ENCODE measurements at places on chromosomes 12 and 14.

DNA sequence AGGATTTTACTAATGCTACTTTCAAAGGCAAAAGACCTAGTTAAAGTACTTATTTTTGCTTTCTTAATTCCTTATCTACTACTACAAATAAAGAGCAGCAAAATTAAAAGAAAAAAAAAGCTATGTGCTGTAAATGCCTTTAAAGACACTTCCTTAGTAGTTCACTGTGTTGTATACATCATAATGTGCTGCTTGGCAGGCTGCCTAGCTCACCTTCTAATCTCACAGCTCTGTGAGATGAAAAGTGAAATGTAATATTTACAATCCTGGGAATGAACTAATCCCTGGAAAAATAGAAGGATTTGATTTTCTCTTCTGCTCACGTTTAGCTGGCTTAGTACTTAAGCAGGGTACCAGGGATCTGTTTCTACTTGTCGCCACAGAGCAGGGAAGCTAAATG, 184.4 kb upstream of the ALG10B start:
- no peak for DNase-seq

GRCh38 chr14:88256997-88257950, 65.8 kb downstream of the KCNK10 start:
- no peak for DNase-seq

- DNase-seq = no peak
These were observed 5.8 kb downstream of the SLC48A1 start for GRCh38 chr12:47778881-47779280.

DNA sequence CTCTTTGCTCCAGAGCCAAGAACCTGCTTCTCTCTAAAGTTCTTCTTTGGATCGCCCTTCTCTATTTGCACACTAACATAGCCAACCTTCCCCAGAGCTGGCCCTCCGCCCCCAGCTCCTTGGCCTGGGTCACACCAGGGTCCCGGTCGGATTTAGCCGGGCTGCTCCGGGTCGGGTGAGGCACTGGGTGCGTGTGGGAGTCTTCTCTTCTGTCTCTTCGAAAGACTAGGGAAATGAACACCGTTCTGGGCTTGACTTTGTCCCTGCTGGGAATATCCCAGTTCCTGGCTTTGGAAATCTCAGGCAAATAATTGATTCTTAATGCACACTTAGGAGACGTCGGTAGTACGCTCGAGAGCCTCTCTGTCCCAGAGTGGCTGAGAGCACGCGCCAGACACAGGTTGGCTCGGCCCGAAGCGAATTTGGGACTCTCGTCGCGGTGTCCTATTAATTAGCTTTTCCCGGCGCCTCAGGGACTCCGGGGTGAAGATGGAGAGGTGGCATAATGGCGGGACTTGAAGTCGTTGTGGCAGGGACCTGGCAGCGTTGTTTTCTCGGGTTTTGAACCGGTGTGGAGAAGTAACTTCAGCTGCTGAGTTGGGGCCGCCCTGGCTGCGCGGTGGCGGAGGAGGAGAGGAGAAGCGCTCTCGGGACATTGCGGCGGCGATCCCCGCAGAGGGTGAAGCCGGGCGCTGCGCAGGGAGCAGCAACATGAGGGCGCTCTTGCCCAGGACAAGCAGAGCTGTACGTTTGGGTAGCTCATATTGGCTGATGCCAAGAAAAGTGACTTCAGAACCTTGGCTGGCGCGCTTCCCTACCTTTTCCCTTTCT, 7.5 kb downstream of the FOXG1 start:
- DNase-seq = no peak

DNA sequence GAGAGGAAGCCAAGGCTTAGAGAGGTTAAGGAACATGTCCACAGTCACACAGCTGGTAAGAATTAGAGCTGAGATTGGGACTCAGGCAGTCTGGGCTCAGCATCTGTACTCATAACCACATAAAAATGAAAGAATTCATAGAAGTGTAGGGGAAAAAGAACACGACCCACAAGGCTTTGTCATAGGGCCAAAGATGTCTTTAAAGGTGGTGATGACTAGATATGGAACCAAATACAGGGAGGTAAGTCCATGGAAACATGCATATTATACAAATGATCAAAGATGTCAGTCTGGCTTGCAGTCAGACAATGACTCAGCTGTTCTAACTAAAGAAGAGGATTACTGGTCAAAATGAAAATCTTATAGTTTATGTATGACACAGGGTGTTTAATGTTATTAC, 7.2 kb upstream of the SSPN start:
- DNase-seq = no peak

GRCh38 chr12:98807187-98807586, 162.1 kb downstream of the APAF1 start:
- no peak for DNase-seq

GRCh38 chr12:46749322-46749721, 76.5 kb downstream of the SLC38A4 start:
- DNase-seq = no peak

GRCh38 chr14:34502545-34503225, 36.8 kb downstream of the EAPP start:
- DNase-seq = no peak

GRCh38 chr12:8687846-8688601, 9.8 kb upstream of the RIMKLB start:
- peak; percentile 57 for DNase-seq

GRCh38 chr12:11209113-11209512, 22.4 kb upstream of the TAS2R42 start:
- DNase-seq = no peak

GRCh38 chr14:46464341-46464740, 187.2 kb downstream of the RPL10L start:
- DNase-seq = no peak

- DNase-seq = no peak
These were observed 77.5 kb upstream of the ATP2A2 start for GRCh38 chr12:110203546-110203945.

GRCh38 chr12:26212988-26213387, 17.6 kb downstream of the SSPN start:
- DNase-seq = no peak

DNA sequence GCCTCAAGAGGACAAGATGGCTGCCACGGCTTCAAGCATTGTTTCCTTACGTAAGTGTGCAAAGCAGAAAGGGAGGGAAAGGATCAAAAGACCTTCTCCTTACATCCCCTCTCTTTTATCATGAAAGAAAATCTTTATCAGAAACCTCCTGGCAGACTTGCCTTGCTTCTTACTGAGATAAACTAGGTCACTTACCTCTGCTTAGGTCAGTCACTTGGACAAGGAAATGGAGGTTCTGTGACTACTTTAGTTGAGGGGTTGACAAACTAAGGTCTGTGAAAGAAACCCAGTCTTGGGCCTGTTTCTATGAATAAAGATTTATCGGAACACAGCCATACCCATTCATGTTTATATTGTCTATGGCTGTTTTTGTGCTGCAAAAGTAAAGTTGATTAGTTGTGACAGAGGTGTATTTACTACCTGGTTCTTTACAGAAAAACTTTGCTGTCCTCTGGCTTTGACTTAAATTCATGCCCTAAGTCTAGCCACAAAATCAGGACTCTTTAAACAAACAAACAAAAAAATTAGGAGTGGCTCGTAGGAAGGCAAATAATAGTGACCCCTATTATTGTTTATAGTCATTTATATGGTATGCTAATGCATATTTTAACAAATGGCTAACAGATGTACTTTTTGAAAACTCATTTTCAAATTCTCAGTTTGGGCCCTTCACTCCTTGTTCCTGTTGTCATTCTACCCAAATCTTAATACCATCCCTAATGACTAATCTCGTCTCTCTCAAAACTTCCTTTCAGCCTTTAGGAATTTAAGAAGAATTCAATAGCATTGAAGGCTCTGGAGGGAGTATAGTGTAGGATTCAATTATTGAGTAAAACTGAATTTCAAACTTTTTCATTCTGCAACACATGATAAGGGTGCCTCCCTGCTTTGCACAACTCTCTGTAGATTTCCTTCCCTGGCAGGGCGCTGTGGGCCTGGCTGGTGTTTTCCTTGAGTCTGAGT, 42.0 kb upstream of the ATP2B1 start:
- DNase-seq = no peak

GRCh38 chr12:122665349-122665748, 37.8 kb downstream of the HCAR2 start:
- no peak for DNase-seq

DNA sequence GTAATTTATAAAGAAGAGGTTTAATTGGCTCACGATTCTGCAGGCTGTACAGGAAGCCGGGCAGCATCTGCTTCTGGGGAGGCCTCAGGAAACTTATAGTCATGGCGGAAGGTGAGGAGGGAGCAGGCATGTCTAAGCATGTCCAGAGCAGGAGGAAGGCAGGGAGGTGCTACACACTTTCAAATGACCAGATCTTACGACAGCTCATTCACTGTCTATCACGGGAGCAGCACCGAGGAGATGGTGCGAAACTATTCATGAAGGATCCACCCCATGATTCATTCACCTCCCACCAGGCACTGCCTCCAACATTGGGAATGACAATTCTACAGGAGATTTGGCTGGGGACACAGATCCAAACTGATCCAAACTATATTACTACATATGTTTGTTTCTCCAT, 10.0 kb downstream of the SFSWAP start:
- DNase-seq = no peak

- DNase-seq = no peak
These were observed 192.1 kb upstream of the ALG10B start for GRCh38 chr12:38124247-38125012.

DNA sequence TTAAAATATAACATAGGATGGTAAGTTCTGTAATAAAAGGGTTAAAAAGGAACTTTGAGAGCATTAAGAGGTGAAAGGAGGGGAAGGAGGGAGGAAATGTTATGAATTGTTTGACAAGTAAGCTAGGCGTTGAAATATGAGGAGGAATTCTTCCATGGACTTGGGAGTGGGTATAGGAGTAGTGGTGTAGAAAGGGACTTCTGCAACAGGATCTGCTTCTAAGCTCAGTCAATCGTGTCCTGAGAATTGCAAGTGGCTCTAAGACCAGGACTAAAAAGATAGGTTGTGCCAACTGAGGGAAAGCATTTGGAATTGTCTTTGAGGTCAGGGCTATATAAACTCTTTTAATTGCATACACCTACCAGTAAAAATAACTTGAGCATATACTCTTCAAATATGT, 74.1 kb upstream of the SLC38A2 start:
- no peak for DNase-seq

DNA sequence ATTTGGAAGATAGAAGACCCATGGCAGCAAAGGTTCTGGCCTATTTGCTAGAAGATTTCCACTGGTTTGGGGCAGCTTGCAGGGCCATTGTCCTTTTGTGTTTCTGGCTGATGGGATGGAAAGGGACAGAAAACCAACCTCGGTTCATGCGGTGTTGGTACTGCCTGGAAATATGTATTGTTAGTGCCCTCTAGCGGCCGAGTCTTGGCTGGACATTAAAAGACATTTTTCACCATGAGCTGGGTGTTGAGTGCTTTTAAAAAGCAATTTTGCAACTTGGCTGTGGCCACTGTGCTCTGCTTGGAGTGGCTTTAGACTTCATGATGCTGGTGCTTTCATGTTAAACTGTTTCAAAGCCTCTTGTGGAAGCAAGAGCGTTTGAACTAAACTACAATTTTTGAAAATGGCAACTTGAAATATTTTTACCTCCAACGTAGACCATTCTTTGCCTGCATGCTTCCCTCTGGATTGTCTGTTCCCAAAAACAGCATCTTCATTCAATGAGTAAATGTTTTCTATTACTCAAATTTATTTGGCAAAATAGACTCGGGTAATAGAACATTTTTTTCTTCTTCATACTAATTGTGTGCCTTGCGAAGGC, 102.7 kb upstream of the TBX5 start:
- DNase-seq = peak; percentile 86

DNA sequence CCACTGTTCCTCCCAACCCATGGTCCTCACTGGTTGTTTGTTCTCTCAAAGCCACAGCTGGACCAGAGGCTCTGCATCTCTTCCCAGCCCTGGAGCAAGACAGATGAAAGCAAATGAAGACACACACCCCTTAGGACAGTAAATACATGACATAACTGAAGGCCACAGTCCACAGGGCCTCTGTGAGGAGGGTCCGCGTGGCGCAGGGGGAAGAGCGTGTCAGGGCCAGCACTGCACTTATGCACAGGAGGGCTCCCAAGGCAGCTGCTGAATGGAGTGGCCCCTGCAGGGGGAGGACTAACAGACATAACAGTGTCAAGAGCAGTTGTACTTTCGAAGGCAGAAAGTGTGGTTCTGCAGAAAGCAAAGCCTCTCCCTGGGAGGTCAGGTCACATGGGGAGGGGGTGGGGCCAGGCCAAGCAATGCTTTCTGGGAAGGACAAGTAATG, 79.9 kb downstream of the CHGA start:
- no peak for DNase-seq
